ENCODE measurements at places on chromosomes 6 and 20.

DNA sequence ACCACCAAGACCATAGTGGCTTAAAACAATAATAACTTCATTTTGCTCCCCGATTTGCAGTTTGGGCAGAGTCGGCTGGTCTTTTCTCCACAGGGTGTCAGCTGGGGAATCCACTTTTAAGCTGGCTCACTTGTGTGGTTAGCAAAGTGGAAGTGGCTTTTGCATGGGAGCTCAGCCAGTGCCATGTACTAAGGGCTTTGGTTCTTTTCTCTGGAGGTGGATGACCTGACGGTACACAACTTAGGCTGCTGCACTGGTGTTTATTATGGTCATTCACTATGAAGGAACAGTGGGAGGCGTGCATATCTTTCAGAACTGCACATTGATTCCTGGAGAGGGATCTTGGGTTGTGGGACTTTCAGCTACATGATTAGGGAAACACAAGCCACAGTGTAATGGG is 141.0 kb downstream of the OR2B2 start:
- DNase-seq = no peak

DNA sequence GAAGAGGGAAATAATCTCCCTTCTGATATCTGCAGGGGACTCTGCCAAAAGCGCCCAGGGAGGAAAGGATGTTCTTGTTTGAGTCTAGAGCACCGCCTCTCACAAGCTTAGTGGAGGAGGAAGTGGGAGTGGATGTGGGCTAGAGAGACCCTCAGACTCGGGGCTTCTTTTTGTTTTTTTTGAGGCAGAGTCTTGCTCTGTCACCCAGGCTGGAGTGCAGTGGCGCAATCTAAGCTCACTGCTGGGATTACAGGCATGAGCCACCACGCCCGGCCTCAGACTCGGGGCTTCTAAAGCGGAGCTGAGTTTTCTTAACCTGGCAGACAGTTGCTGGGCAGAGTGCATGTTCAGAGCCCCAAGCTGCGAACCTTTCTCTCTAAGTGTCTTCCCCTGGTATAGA is 310.8 kb downstream of the BMP7 start:
- no peak for DNase-seq

GRCh38 chr6:27837625-27838057 is 74.6 kb downstream of the OR2B2 start:
- DNase-seq = no peak

- no peak for DNase-seq
These were observed 213.9 kb upstream of the ECI2 start for GRCh38 chr6:4349323-4349722.

- DNase-seq = no peak
These were observed 43.2 kb downstream of the LY86 start for GRCh38 chr6:6631534-6632276.

DNA sequence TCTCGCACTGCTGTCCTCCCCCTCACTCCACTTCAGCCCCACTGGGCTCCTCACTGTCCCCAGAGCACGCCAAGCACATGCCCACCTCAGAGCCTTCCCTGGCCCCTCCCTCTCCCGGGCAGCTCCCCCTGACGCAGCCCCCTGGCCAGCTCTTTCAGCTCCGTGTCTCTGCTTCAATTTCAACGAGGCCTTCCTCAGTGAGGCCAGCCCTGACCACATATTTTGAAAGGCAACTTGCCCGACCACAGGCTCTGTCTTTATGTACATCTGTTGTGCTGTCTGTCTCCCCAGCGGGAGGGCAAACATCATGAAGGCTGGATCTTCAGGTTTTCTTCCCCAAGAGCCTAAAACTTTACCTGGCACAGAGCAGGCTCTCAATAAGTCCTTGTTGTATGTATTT is 44.6 kb downstream of the JPH2 start:
- DNase-seq = no peak

Data from SHP77 treated with DMSO at 0.1 percent for 48 hours (cell line).